ENCODE measurements at places on chromosomes 5 and 9.
A peak's percentile ranks its signal among the peaks of the same experiment; 100 is the strongest.

DNA sequence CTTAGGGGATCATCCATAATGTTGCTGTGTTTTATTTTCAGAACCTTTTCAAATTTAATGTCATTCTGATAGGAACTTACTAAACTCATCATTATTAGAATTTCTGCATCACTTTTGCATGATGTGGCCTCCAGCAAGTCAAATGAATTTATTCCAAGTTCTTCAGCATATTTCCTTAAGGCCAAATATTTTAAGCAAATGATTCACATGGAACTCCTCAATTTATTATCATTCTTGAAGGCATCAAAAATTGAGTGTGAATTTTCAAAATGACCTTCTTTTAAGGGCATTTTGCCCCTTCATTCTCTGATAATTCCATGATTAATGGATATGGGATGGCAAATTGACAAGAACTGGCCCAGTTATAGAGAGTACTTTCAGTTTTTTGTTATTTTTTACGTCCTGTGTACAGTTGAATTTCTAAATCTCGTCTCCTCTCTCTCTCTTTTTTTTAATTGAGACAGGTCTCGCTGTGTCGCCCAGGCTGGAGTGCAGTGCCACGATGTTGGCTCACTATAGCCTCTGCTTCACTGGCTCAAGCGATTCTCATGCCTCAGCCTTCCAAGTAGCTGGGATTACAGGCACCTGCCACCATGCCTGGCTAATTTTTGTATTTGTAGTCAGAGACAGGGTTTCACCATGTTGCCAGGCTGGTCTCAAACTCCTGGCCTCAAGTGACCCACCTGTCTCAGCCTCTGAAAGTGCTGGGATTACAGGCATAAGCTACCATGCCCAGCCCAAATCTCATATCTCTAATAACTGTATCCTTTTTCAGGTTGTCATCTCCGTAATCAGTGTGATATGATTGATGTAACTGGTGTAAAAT lies 29.1 kb downstream of the GPR21 start:
- H3K4me1 ChIP-seq = no peaks in the 10 kb centered on the region
- H3K36me3 ChIP-seq = peaks cover 21% of the 10 kb centered on the region
- no peak overlapping the region for H3K27ac ChIP-seq
- H3K27me3 ChIP-seq = no peaks in the 10 kb centered on the region

GRCh38 chr9:129313331-129313955 lies 135.4 kb upstream of the IER5L start:
- no peak overlapping the region for H3K4me3 ChIP-seq
- peaks cover 5% of the 10 kb centered on the region for H3K4me1 ChIP-seq
- peaks cover 2% of the 10 kb centered on the region for H3K36me3 ChIP-seq
- peaks cover 8% of the 10 kb centered on the region for H3K27me3 ChIP-seq
- no peak for DNase-seq

DNA sequence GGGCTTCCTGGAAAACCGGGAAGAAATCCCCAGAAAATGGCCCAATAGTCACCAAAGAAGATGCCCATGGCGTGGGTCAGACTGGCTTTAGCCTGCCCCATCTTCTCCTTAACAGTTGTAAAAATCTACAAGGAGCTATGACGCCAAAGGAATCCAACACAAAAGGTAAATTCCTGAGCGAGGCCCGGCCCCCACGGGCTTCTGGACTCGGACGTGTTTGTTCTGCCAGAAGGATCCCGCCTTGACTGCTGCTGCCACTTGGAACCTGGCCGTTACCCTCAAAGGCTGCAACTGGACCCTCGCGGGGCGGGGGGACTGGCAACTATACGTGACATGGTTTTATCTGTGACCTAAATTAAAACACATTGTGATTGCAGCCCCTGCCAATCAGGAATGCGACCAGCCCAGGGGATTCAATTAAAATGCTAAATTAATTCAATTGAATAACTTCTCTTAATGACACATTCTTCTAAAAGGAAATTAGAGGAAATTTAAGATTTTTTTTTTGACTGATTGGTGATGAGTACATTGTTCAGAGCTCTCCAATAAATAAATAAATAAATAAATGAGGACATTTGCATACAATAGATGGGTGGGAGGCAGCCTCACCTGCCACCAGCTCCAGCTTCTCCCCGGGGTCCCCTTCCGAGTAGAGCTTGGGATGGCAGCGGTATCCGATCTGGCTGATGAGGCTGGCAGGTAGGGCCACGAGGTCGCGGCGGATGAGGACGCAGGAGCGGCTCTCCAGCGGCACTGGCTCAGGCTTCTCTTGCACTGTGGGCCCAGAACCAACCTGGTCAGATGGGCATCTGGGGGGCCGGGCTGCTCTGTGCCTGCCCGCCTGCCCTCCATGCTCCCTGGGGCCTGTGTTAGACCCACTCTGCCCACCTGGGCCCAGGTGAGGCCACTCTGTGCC lies 54.7 kb upstream of the UBAC1 start:
- no peaks in the 10 kb centered on the region for H3K4me1 ChIP-seq
- no peaks in the 10 kb centered on the region for H3K27me3 ChIP-seq
- H3K4me3 ChIP-seq = no peak overlapping the region
- DNase-seq = no peak
- no peak overlapping the region for H3K27ac ChIP-seq
- peaks cover 3% of the 10 kb centered on the region for H3K36me3 ChIP-seq

- no peaks in the 10 kb centered on the region for H3K4me1 ChIP-seq
- H3K4me3 ChIP-seq = no peak overlapping the region
- H3K36me3 ChIP-seq = no peaks in the 10 kb centered on the region
- H3K27me3 ChIP-seq = no peaks in the 10 kb centered on the region
- DNase-seq = no peak
Observed at GRCh38 chr5:41143131-41143901, 70.0 kb downstream of the C6 start.

DNA sequence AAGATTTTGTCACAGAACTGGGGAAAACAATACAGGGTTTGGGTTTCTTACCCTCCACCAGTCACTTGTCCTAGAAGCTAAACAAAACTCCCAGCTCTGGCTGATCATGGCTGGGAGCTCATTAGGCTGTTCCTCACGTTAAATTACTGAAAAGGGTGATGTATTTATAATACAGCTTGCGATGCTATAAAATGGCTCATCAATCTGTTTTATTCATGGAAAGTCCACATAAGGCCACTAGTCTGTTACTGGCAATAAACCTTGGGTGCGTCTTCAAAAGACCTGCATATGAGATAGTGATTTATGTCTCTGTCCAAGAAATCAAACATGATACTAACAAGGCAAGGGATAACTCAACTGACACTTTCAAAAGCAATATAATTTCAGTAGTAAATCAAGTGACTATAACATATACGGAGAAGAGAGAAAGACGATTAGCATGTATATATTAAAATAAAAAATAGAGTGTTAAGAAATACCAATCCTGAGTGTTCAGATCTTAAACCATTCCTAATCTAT lies 219.0 kb downstream of the BNC2 start:
- H3K4me1 ChIP-seq = no peaks in the 10 kb centered on the region
- no peaks in the 10 kb centered on the region for H3K36me3 ChIP-seq
- H3K27ac ChIP-seq = no peak overlapping the region
- H3K27me3 ChIP-seq = no peaks in the 10 kb centered on the region
- no peak for DNase-seq

DNA sequence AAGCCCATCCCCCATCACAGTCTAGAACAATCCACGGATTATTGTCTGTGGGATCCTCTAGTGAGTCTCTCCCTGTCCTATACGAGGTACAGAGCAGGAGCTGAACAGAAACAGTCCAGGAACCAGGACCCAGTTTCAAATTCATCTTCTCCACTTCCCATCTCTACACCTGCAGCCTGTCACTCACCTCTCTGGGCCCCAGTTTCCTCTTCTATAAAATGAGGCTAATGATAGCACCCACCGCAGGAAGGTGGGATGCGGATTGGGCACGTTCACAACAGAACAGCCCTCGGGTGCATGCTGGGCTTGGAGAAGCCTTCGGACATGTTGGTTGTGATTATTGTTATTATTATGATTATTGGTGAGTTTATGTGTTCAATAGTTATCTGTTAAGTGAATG lies 78.5 kb downstream of the ANKRD33B start:
- no peak overlapping the region for H3K27ac ChIP-seq
- no peaks in the 10 kb centered on the region for H3K27me3 ChIP-seq
- H3K36me3 ChIP-seq = peaks cover 18% of the 10 kb centered on the region
- no peak overlapping the region for H3K4me3 ChIP-seq
- peaks cover 4% of the 10 kb centered on the region for H3K4me1 ChIP-seq
- DNase-seq = no peak

DNA sequence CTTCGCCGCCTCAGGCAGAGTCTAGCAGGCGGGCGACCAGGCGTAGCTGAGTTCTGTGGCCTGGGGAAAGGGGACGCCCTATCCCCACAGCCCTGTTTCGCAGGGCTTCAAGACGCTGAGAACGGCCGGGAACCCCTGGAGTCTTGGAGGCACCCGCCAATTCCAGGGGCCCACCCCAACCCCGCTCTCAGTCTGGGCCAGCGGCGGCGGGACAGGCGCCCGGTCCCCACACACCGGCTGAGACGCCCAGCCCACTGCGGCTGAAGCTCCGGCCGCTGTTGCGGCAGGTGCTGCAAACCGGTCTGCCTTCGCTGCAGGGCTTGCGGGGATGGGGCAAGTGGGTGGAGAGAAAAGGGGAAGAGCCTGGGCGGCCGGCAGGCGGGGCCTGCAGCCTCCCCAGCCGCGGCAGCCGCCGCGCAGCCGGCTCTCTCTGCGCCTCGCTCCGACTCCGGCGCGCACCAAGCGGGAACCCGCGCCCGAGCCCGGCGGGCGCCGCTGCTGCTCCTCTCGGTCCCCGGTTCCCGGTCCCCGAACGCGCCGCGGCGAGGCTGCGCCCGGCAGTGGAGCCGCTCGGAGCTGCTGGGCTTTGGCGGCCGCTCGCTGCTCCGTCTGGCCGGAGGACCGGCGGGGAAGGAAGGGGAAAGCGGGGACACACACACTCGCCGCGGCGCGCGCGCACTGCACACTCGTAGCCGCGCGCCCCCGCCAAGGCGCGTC lies at the start of gene PIP5K1B:
TSS of gene PIP5K1B (plus strand) at position 427 of the 717 bp plus-strand sequence. CDS start 117,375 bp downstream, outside the sequence.
- H3K4me1 ChIP-seq = peaks cover 5% of the 10 kb centered on the region
- DNase-seq = no peak
- H3K4me3 ChIP-seq = peak within 1 kb of the TSS; percentile 71
- no peaks in the 10 kb centered on the region for H3K36me3 ChIP-seq
- H3K27me3 ChIP-seq = peaks cover 94% of the 10 kb centered on the region

GRCh38 chr5:153223376-153223775 lies 267.1 kb upstream of the GRIA1 start:
- no peak overlapping the region for H3K27ac ChIP-seq
- no peak for DNase-seq
- H3K36me3 ChIP-seq = no peaks in the 10 kb centered on the region

GRCh38 chr9:137968235-137968634 lies 90.7 kb downstream of the CACNA1B start:
- no peak for DNase-seq
- H3K27ac ChIP-seq = no peak overlapping the region
- peaks cover 55% of the 10 kb centered on the region for H3K27me3 ChIP-seq

GRCh38 chr9:19464061-19464763 lies 55.4 kb downstream of the ACER2 start:
- H3K4me1 ChIP-seq = peaks cover 8% of the 10 kb centered on the region
- H3K36me3 ChIP-seq = peaks cover 1% of the 10 kb centered on the region
- peak overlapping the region; percentile 69 for H3K4me3 ChIP-seq
- H3K27ac ChIP-seq = peak overlapping the region; percentile 5

GRCh38 chr5:41193456-41194205 lies 19.7 kb downstream of the C6 start:
- H3K27ac ChIP-seq = no peak overlapping the region
- no peak for DNase-seq
- H3K36me3 ChIP-seq = peaks cover 2% of the 10 kb centered on the region

DNA sequence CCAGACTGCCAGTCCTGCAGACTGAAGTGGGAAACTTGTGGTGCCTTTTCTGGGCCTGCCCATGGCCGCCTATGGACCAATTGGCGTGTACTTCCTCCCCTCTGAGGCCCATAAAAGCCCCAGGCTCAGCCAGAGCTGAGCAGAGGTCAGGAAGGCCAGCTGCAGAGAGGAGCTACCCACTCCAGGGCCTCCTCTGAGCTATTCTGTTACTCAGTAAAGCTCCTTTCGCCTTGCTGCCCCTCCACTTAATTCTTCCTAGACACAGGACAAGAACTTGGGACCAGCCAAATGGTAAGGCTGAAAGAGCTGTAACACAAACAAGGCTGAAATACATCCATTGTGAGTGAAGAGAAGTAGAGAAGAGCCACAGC lies 106.4 kb downstream of the C9orf50 start:
- no peak overlapping the region for H3K27ac ChIP-seq
- no peaks in the 10 kb centered on the region for H3K36me3 ChIP-seq
- DNase-seq = no peak
- H3K27me3 ChIP-seq = no peaks in the 10 kb centered on the region
- H3K4me3 ChIP-seq = no peak overlapping the region

GRCh38 chr9:12439267-12439666 lies 253.9 kb upstream of the TYRP1 start:
- no peak overlapping the region for H3K4me3 ChIP-seq
- no peaks in the 10 kb centered on the region for H3K4me1 ChIP-seq
- no peak overlapping the region for H3K27ac ChIP-seq
- no peak for DNase-seq
- H3K27me3 ChIP-seq = no peaks in the 10 kb centered on the region
- no peaks in the 10 kb centered on the region for H3K36me3 ChIP-seq

DNA sequence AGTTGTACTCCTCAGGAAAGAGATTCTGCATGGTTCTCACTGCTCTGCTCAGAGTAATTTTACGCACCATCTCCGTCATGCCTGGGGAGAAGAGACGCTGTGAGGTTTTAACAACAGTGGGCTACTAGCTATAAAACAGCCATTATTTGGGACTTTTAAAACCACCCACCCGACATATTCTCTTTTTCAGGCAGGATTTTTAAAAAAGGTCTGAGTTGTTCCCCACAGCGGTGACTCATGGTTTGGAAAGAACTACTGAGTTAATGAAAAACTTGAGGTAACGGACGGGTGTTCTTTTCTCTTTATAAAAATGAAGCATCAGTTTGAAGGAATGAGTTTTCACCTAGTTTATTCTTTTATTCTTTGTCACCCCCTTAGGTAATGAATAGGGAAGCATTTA lies 61.3 kb downstream of the TTLL11 start:
- H3K27me3 ChIP-seq = no peaks in the 10 kb centered on the region
- H3K4me1 ChIP-seq = no peaks in the 10 kb centered on the region
- no peak for DNase-seq
- H3K27ac ChIP-seq = no peak overlapping the region
- H3K36me3 ChIP-seq = peaks cover 1% of the 10 kb centered on the region

- H3K27me3 ChIP-seq = peaks cover 50% of the 10 kb centered on the region
- DNase-seq = no peak
- peaks cover 7% of the 10 kb centered on the region for H3K4me1 ChIP-seq
- peak overlapping the region; percentile 81 for H3K4me3 ChIP-seq
- no peak overlapping the region for H3K27ac ChIP-seq
Observed at GRCh38 chr9:706606-707459, 134.7 kb upstream of the DMRT1 start.

GRCh38 chr5:175617447-175617846 lies 40.4 kb upstream of the HRH2 start:
- DNase-seq = no peak
- H3K27ac ChIP-seq = no peak overlapping the region
- peaks cover 25% of the 10 kb centered on the region for H3K27me3 ChIP-seq
- no peak overlapping the region for H3K4me3 ChIP-seq
- H3K4me1 ChIP-seq = no peaks in the 10 kb centered on the region

GRCh38 chr9:123058834-123059233 lies 25.4 kb downstream of the GPR21 start:
- DNase-seq = no peak
- no peaks in the 10 kb centered on the region for H3K27me3 ChIP-seq
- H3K4me3 ChIP-seq = no peak overlapping the region
- no peaks in the 10 kb centered on the region for H3K4me1 ChIP-seq
- H3K36me3 ChIP-seq = peaks cover 4% of the 10 kb centered on the region
